ENCODE measurements at places on chromosomes 3 and 15. TPM values are rescaled to one million over a fixed set of nuclear protein-coding genes. Genes with fewer than 3 reads are reported as not detected.

DNA sequence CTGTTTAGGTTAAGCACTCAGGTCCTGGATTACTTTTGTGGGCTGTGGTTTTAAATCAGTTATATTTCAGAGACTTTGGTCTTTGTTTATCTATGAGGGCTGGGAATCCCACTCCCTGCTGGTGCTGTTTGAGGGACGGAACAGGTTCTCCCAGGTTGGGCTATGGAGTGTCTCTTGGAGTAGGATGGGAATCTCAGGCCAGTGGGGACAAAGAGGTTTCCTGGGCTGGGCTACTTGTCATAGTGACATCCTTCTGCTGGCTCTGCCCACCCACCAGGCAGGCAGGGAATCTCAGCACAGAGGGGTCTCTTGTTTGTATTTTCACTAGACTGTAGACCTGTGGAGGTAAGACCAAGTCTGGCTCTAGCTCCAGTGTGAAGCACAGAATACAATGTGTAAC, 47.2 kb upstream of the UBE3A start:
- no peak for DNase-seq

DNA sequence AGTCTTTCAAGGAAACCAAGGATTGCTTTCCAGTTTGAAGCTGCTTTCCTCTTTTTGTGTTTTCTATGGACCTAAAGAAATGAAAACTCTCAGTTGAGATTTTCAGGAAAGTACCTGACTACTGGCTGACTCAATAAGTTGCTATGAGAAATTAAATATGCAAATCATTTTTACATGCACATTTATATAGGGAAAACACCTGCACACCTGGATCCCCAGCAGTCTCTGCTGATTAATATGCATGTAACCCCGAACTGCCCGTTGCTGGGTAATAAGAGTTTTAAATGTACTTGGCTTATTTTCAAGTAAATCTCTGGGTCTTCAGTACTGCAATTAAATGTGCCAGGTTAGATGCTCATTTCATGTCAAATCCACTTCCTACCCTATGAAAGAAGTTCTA, 77.2 kb downstream of the KBTBD8 start:
- no peak for DNase-seq

DNA sequence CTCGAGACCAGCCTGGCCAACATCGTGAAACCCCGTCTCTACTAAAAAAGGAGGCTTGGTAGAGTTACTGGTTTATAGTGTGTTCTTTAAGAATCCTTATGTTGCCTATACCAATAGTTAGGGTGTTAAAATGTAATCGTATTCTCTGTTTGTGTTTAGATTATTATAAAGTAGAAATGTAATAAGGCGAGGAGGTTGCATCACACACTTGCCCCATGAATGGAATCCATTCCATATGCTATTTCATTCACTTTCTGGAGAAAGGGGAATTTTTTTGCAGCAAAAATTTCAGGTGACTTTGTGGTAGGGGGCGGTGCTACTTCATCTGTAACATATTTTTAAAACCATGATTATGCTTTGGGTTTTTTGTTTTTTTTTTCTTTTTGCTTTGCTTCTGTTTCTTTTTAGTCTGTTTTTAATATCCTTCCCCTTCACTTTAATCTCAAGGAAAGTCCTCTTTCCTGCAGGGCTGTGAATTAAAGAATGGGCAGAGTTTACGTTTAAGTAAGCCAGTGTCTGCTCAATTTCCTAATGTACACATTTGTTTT, 33.0 kb upstream of the MUC4 start:
- no peak for DNase-seq

DNA sequence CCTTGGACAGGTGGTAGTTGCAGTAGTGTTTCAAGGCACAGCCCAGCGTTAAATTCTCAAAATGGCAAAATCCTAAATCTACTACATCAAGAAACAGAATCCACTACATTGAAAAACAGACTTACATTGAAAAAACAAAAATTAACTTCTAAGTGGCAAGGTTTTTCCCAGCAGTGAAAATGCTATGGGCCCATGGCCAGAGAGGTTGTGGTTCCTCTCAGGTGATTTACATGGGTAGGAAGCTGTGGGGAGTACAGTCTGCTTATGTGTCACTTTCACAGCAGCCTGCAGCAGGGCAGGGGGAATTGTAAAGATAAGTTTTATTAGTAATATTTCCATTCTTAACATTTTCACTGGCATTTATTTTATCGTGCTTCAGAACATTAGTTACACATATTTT, 24.9 kb downstream of the TTC14 start:
- DNase-seq: no peak

- DNase-seq: no peak
Observed at GRCh38 chr3:30421266-30421665, 185.1 kb upstream of the TGFBR2 start.

- DNase-seq: no peak
Observed at GRCh38 chr15:96535148-96535547, 204.6 kb downstream of the NR2F2 start.

Gene CLDN11
- total RNA-seq: not detected

Measured in CD8-positive, alpha-beta T cell (primary cell).